ENCODE measurements at places on chromosomes 11 and 22.

GRCh38 chr11:47509077-47509536, 43.8 kb downstream of the CELF1 start:
- DNase-seq: no peak

DNA sequence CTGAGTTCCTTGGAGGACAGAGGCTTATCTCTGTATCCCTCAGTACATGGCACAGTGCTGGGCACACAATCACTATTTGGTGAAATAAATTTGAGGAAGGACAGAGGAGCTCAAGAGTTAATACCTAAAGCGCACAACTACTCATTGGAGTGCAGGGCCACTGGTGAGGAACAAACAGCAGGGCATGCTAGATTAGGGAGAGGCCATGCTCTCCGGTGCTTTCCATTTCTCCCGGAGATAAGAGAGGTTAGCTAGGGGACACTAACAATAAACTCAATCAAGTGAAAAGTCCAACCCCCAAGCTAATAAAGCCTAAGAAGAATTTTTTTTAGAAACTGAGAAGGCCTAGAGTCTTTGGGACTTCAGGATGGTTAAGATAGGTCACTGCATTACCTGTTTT, 29.1 kb downstream of the NFRKB start:
- no peak for DNase-seq

DNA sequence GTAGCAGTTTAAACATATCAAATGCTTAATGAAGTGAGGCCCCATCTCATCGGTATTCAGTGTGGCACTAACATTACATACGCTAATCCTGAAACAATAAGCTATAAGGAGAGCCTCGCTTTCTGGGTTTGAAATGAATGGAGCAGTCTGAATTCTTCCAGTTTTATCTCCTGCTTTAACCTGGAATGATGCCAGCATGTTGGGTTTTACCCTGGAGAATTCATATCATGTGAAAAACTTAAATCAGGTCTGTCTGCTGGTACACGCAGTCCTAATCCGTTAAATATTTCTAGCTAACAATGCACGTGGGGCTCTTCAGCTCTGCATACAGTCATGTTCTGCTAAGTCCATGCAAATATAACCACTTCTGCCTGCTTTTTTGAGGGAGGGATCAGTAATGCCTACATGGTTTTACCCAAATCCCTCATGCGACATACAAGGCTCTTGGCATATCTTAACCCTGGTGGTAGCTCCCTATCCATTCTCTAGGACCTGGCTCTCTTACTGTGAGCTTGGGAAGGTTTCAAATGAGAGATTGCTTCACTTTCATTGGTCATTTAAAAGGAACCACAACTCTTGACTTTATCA, 92.7 kb downstream of the COMMD9 start:
- DNase-seq: no peak

- DNase-seq: no peak
Measured at GRCh38 chr22:46162285-46162684, 12.0 kb downstream of the PPARA start.

GRCh38 chr22:38034884-38035529, 22.2 kb upstream of the PICK1 start:
- DNase-seq: no peak

GRCh38 chr11:15006139-15006759, 34.1 kb upstream of the CALCA start:
- no peak for DNase-seq

DNA sequence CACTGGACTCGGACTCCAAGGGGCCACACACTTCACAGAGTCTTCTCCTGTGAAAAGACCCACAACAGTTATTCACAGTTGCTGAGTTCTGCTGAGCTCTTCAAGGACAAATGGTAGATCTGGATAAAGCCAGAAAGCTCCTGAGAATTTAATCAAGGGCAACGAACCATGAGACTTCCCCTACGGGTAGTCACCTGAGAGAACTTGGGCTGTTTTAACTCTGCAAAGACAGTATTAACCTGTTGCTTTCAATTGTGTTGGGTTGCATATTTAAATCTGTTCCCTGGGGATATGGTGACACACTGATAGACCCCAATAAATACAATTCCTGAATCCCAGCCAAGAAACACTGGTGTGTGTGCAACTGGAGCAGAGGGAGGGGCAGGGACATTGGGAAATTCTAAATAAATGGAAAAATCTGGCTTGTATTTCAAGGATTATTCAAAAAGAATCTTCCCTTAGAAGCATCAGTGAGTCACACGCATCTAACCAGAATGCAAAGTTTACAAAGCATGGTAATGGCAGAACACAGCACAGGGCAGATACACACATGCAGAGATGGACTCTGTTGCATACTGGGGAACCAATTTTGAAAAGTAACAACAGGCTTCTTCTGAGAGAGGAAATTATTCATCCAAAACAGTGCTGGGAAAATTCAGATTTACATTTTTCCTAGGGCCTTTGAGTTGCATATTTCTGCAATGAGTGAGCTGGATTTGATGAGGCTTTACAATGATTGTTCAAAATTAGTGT, 4.0 kb downstream of the KCNJ1 start:
- DNase-seq: no peak

DNA sequence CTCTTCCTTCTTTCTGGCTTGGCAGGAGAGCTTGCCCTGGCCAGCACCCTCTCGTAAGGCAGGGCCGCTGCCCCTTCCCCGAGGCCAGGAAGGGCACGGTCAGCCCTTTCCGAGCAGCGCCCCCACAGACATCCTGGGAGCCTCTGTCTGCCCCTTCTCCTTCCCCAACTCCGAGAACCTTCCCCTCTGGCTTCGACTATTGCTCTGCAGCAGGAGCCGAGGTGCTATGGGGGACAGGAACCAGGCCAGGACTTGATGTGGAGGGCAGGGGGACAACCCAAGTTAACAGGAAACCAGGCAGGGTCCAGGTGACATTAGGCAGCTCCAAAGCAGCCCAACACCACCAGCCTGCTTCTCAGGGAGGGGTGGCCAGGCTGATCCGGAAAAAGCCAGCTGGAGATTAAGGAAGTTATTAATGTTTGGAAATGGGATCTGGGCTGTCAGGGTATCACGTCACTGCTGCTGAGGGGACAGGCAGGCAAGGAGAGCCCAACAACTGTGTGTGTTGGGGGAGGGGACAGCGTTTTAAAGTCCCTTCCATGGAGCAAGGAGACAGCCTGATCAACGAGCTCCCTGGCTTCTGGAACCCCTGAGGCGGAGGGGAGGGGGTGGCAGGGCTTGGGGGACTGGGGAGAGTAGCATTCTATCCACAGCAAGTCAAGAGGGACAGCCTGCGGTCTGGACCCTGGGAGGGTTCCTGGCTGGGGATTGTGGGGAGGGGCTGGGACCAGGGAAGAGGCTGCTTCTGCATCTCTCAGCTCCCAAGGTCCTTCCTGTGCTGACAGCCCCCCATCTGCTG, 27.3 kb downstream of the SYT7 start:
- DNase-seq: no peak

- no peak for DNase-seq
Measured at GRCh38 chr11:112310848-112311247, 50.2 kb upstream of the PLET1 start.

- no peak for DNase-seq
Measured at GRCh38 chr22:35959121-35959800, 69.4 kb downstream of the RBFOX2 start.
